ENCODE measurements at places on chromosomes 11 and 22.

- DNase-seq, result no peak
Observed at GRCh38 chr11:1256257-1257045, 33.6 kb downstream of the MUC5B start.

DNA sequence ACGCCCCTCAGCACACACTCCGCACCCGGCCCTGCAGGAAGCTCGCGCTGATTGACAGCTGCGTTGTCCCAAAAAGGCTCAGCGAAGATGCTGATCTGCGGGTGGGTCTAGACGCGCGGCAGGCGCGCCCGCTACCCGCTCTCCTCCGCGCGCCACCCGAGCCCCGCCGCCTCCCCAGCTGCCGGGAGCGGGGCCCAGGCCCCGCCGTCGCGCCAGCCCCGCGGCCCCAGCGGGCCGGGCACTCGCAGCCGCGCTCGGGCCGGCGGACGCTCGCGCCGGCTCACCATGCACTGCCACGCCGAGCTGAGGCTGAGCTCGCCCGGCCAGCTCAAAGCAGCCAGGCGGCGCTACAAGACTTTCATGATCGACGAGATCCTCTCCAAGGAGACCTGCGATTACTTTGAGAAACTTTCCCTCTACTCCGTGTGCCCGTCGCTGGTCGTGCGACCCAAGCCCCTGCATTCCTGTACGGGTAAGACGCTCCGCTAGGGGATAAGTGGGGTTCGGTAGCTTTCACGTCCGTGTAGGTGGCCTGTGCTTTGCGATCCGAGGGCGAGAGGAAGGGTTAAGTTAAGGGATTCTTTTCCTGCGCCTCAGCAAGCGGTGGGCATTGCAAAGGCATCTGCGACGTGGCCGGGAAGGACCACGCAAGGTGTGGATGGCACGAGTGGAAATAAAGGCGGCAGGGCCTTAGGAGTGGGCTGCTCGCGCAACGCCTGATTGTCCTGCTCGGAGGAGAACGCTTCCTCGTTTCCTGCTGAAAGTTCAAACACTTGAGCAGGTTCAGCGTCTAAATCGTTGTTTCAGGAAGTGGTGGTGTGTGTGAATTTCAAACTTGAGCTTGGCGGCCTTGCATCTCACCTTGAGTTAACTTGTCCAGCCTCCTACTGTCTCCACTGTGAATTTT lies at the start of gene BARX2:
Gene BARX2, plus strand, starts transcription at position 98 of the 907 bp plus-strand sequence. Its CDS starts 188 bp downstream, at position 286.
- DNase-seq, result peak; percentile 75

- DNase-seq, result no peak
Observed at GRCh38 chr11:115887727-115888126, 383.5 kb upstream of the CADM1 start.

- no peak for DNase-seq
Observed at GRCh38 chr11:74540270-74540669, 46.7 kb upstream of the LIPT2 start.

DNA sequence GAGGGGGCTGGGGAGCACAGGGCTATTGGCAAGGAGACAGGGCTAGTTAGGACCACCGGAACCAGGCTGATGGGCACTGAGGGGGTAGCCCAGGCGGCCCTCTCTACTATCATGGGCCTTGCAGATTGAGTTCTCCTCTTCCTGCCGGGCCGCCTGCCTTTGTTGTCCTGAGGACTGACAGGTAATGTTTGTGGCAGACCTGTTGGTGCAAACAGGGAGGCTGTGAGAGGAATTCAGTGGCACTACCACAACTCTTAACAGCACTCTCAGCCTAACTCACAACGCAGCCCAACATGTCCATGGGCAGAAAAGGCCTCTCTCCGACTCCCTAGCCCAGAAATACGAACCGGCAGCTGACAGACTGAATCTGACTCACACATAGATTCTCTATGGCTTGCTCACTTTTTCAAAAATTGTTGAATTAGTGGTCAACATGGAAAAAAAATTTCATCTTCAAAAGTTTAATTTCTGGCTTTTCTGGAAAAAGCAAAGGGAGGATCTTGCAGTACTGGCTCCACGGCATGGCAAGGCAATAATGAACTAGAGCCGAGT lies 11.4 kb downstream of the KCNJ5 start:
- no peak for DNase-seq
